Cardiac muscle cell (in vitro differentiated cells and primary cell): ENCODE measurements at places on chromosomes 6 and 20.
A peak's percentile ranks its signal among the peaks of the same experiment; 100 is the strongest.

GRCh38 chr20:55070001-55070400 lies 594.6 kb downstream of the DOK5 start:
- DNase-seq: no peak

DNA sequence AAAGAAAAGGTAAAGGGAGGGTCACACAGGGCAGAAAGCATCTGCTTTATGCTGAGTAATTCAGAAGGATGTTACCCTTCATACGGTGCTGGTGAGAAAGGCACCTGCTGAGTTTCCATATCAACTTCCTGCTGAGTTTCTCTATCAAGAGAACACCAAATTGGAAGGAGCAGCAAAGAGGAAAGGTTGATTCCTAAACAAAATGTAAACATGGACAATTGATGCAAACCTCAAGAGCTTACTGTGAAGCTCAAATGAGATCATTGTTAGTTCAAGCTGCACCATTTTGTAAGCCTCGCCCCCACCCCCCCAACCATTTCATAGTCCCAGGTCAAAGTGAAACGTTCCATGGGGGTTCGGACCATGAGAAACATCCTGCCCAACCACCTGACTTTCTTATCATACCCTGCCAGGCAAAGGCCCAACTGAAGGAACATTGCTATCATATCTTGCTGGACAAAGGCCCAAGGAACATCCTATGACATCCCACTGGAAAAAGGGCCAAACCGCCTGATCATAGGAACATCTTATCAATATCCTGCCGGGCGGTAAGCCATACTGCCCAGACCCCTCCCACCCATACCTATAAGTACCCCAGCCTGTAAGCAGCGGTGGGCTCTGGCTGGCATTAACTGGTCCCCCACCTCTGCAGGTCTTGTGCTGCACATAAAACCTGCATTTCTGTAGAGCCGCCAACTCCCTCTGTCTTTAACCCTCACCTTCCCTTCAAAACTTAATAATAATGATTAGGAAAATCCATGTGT lies 171.6 kb downstream of the UBE3D start:
- no peak for DNase-seq

DNA sequence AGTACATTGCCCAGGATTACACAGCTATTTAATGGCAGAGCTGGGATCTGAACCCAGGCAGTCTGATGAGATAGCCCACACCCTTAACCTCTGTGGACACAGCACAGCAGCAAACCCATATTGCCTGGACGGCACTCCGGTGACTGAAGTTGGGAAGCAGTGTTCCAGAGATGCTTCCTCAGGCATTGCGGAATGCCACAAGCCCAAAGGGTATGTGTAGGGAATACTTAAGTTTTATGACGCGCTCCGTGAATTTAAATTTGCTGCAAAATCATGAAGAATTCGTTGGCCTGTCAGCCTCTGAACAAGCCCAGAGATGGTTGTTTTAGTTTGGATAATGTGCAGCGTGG lies 46.4 kb downstream of the PSMG4 start:
- DNase-seq: no peak

- DNase-seq: no peak
These were observed 369.0 kb downstream of the ARHGAP18 start for GRCh38 chr6:129340983-129341382.

DNA sequence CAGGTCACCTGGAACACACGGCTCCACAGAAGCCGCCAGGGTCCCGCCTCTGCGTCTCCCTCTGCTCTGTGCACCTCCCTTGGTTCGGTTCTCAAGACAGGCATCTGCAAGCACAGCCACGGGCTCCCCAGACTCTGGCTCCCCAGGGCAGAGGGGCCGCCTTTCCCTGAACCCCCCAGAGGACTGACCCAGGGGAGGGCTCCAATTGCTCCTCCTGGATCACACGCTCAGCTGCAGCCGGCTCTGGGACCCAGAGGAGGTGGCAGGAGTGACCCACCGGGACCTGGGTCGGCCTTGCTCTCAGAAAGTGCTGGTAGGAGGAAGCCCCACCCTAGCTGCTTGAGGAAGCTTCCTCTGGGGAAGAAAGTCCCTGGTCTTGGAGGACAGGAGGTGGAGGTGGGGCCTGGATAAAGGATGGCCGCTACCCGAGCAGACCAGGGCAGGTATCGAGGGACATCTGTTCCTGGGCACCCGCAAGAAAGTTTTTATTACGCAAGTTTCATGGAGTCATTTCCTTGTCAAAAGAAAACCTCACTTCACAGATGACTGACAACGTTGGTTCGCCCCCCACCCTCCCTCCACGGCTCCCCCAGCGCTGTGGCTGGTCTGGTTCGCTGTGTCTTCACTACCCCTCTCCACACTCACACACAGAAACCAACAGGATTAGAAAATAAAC lies 103.9 kb upstream of the AFDN start:
- no peak for DNase-seq

- DNase-seq: no peak
These were observed 276.0 kb downstream of the NRN1 start for GRCh38 chr6:5730585-5731263.

GRCh38 chr6:169339731-169340309 lies 86.2 kb upstream of the THBS2 start:
- no peak for DNase-seq

GRCh38 chr20:58228484-58229197 lies at the start of gene ANKRD60:
Gene ANKRD60, minus strand, starts transcription at chr20:58228653. Its CDS starts 0 bp downstream, at chr20:58228653.
- DNase-seq: peak; percentile 71

DNA sequence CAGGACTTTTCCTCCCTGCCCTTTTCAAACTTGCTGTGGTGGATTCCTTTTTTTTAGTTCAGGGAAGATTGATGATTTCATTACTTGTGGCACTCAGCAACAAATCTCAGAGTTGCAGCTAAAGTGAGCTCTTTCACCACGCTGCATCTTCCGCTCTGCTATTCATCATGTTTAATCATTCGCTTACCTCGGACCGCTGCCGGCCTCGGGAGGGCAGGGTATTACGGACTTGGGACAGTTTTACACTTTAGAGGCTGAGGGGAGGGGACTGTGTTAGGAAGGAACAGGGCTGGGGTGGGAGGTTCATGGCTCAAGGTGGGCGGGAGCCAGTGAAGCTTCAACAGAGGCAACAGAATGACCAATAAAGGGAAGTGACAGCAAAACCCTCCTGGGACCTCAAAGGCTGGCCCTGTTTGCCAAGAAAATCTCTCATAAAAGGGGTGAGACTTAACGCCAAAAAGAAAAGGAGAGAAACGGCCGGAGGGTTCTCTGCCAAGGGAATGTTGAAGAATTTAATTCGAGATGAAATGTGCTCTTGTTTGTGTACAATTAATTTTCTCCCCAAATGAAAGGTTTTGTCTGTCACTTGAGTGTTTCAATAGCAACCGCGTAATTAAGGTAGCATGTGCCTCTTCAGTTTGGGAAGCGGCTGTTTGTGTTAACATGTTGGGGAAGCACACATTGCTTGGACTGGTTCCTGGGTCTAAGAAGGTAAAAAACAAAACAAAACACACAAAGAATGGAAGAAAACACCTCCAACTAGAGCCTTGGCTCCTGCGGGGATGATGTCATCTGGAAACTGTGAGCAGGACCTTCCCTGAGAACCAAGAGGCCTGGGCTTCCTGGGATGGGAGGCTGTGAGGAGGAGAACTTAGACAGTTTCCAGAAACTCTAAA lies 72.5 kb upstream of the SULF2 start:
- DNase-seq: no peak
